Placental pericyte (primary cell): ENCODE measurements at places on chromosomes 11 and 22. TPM values are rescaled to one million over a fixed set of nuclear protein-coding genes. Genes with fewer than 3 reads are reported as not detected.

The XKR3 gene
- total RNA-seq = not detected in 2 replicates

The FGF4 gene
- not detected in 2 replicates for total RNA-seq

The CARD18 gene
- total RNA-seq = 10.7 and 11.2 TPM in 2 replicates

The TESMIN gene
- total RNA-seq = 0.44 and 0.57 TPM in 2 replicates

The OR6T1 gene
- total RNA-seq = not detected in 2 replicates

The C11orf52 gene
- not detected in 2 replicates for total RNA-seq

The OR8D4 gene
- total RNA-seq = not detected in 2 replicates

The LRRN4CL gene
- 3.7 and 4.7 TPM in 2 replicates for total RNA-seq

The MUC5AC gene
- total RNA-seq = not detected in 2 replicates

The GAB4 gene
- not detected in 2 replicates for total RNA-seq

The SYT7 gene
- total RNA-seq = 4.6 and 9.7 TPM in 2 replicates

The GALR3 gene
- total RNA-seq = not detected in 2 replicates

The ZNF215 gene
- 0.44 and 6.3 TPM in 2 replicates for total RNA-seq

The SNX15 gene
- 13.8 and 18.3 TPM in 2 replicates for total RNA-seq

The PATE2 gene
- total RNA-seq = 0.29 TPM in 1 of 2 replicates, not detected in the other

The CD81 gene
- 245 and 302 TPM in 2 replicates for total RNA-seq

The NCAM1 gene
- 0.66 and 4.6 TPM in 2 replicates for total RNA-seq

The RRAS2 gene
- 48.1 and 60.6 TPM in 2 replicates for total RNA-seq

The CYB561A3 gene
- 207 and 399 TPM in 2 replicates for total RNA-seq

The C1QTNF4 gene
- total RNA-seq = 0.14 and 0.22 TPM in 2 replicates

The SPI1 gene
- 0.29 TPM in 1 of 2 replicates, not detected in the other for total RNA-seq

The RIMBP3C gene
- total RNA-seq = 0.22 and 0.43 TPM in 2 replicates

The C11orf86 gene
- not detected in 2 replicates for total RNA-seq

The GGT5 gene
- total RNA-seq = 3.5 and 6.7 TPM in 2 replicates

The ZNF280B gene
- total RNA-seq = 1.6 and 2.0 TPM in 2 replicates

The OR8U1 gene
- not detected in 2 replicates for total RNA-seq

The DYNC2H1 gene
- 31.4 and 32.4 TPM in 2 replicates for total RNA-seq

The MS4A7 gene
- total RNA-seq = 0.29 TPM in 1 of 2 replicates, not detected in the other

The OR5AK2 gene
- not detected in 2 replicates for total RNA-seq

The THRSP gene
- not detected in 2 replicates for total RNA-seq

The SLC22A9 gene
- total RNA-seq = not detected in 2 replicates

The ZP1 gene
- 0.14 TPM in 1 of 2 replicates, not detected in the other for total RNA-seq

The ART1 gene
- not detected in 2 replicates for total RNA-seq

The VPREB1 gene
- total RNA-seq = not detected in 2 replicates

The PYGM gene
- total RNA-seq = 0.29 and 0.88 TPM in 2 replicates
